ENCODE measurements at places on chromosomes 1 and 21. TPM values are rescaled to one million over a fixed set of nuclear protein-coding genes. Genes with fewer than 3 reads are reported as not detected.

- H3K4me1 ChIP-seq: peaks cover 25% of the 10 kb centered on the region
- H3K27ac ChIP-seq: no peak overlapping the region
- no peak for DNase-seq
- H3K4me3 ChIP-seq: no peak overlapping the region
- H3K27me3 ChIP-seq: no peaks in the 10 kb centered on the region
- no peaks in the 10 kb centered on the region for H3K36me3 ChIP-seq
These were observed 5.5 kb upstream of the PADI1 start for GRCh38 chr1:17199267-17200044.

DNA sequence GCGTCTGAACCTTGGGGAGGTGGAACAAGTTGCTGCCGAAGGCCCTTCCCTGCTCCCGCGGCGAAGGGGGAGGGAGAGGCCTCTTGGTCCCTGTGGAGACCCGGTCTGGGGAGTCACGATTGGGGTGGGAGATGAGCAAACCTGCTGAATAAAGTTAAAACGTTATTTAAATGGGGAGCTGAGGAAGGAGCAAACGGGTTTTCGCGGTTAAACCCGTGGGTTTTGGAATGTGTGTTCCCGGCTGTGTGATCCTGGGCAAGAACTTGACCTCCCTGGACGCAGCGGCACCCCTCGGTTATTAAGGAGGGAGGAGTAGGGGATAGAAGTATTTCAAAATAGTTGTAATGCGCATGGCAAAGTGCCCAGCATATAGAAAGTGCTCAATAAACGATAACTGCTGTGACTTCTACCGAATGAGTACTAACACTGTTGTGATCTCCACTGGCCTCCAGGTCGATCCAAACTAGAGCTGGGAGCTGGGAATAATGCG, 3.4 kb downstream of the FAM110D start:
- DNase-seq: no peak
- no peak overlapping the region for H3K27ac ChIP-seq
- peaks cover 26% of the 10 kb centered on the region for H3K4me1 ChIP-seq
- no peak overlapping the region for H3K4me3 ChIP-seq
- no peaks in the 10 kb centered on the region for H3K36me3 ChIP-seq

GRCh38 chr1:1321477-1321876, 3.0 kb downstream of the INTS11 start:
- H3K36me3 ChIP-seq: peaks cover 42% of the 10 kb centered on the region
- H3K27ac ChIP-seq: no peak overlapping the region
- no peak for DNase-seq
- no peaks in the 10 kb centered on the region for H3K27me3 ChIP-seq
- no peak overlapping the region for H3K4me3 ChIP-seq
- H3K4me1 ChIP-seq: peaks cover 50% of the 10 kb centered on the region

DNA sequence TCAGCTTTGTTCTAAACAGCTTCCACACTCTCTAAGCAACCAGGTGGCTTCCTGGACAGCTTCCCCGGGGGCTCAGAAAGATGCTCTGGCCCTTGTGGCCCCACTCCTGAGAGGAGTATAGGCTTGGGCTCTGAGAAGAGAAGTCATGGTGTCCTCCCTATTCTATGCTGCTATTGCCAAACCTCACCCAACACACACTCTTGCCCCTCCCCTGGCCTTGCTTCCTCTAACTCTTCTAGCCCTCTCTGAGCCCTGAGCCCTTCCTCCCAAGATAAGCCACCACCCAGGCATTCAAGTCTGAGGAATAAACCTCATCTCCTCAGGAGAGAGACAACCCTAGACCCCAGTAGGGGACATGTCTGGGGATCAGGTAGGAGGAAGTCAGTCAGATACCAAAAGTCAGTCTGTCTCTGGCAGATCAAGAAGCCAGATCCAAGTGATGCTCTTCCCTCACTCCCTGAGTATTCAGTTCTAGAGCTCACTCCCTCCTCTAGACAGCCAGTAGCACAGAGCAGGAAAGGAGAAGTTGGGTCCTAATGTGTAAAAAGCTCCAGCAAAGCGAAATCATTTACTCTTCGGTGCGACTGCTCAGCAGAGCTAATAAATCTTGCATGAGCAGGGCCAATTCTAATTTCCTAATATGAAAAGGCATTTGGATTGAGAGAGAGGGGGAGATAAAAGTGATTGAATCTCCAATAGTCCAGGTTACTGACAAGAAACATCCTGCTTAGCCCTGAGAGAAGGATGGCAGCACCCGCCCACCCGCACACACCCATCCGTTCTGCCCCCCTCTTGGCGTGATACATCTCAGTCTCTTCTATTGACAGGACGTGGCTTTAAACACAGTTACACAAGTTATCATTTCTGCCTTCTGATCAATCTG, 50.5 kb downstream of the DMAP1 start:
- H3K4me1 ChIP-seq: peaks cover 8% of the 10 kb centered on the region
- no peak for DNase-seq
- H3K27ac ChIP-seq: no peak overlapping the region
- no peak overlapping the region for H3K4me3 ChIP-seq
- peaks cover 4% of the 10 kb centered on the region for H3K36me3 ChIP-seq

DNA sequence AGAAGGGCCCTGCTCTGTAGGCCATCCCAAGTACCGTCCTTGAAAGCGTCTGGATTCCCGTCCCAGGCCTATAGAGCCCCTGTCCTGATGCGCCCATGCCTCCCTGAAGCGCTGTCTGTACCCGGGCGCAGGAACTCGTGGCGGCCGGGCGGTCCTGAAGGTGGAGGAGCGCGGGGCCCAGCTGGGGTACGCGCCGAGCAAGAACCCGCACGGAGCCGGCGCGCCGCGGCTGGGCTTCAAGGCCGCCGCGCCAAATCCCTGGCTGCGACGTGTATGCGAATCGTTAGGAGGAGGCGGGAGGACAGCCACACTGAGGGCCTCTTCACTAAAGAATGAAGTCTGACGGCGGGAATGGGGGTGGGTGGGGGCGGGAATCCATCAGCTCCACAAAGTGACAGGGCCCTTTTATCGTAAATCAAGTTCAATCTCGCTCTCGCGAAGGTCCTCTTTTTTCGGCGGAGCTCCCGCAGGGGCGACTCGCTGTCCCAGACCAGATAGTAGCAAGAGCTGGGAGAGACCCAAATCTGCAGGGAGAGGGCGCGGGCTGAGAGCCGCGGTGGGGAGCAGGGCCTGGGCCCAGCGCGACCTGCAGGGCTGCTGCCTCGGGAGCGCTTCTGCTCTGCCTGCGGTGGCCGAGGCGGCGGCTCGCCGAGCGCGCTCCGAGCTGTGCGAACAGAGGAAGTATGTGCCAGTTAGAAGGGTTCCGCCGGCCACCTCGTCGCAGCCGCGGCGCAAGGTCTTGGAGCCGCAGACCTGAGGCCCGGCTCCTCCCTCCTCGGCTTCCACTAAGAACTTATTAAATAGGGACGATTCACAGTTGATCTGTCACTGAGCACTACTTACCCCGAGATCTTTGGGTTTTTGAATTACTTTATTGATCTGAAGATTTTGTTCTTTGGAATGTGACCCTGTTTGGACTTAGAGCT, 10.4 kb downstream of the BARHL2 start:
- no peak for DNase-seq
- H3K36me3 ChIP-seq: no peaks in the 10 kb centered on the region
- H3K4me3 ChIP-seq: no peak overlapping the region

GRCh38 chr1:145983960-145984830, 12.2 kb downstream of the TXNIP start:
- H3K36me3 ChIP-seq: no peaks in the 10 kb centered on the region
- peaks cover 92% of the 10 kb centered on the region for H3K4me1 ChIP-seq
- peak; percentile 40 for DNase-seq
- no peaks in the 10 kb centered on the region for H3K27me3 ChIP-seq

- H3K36me3 ChIP-seq: peaks cover 22% of the 10 kb centered on the region
- H3K27me3 ChIP-seq: no peaks in the 10 kb centered on the region
- no peak overlapping the region for H3K27ac ChIP-seq
These were observed 139.4 kb downstream of the RUNX1 start for GRCh38 chr21:34909492-34910292.

DNA sequence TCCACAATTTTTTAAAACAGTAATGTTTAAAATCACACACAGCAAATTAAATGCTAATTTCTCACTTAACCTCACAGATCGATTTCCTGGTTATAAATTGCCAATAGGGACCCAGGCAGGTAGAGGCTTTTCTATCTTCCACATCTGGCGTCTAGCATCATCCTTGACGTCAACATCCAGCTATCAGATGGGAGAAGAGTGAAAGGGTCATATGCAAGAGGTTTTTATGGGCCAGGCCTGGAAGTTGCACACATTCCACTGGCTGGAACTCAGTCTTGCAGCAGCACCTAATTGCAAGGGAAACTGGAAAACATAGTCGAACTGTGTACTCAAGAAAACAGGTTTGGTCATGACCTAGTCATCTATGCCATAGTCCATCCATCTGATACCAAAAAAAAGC, 6.0 kb upstream of the EEIG2 start:
- no peak overlapping the region for H3K4me3 ChIP-seq
- no peak for DNase-seq

GRCh38 chr1:220067269-220068204, 21.2 kb upstream of the EPRS1 start:
- no peak for DNase-seq
- no peak overlapping the region for H3K27ac ChIP-seq
- no peaks in the 10 kb centered on the region for H3K4me1 ChIP-seq
- H3K27me3 ChIP-seq: no peaks in the 10 kb centered on the region
- no peak overlapping the region for H3K4me3 ChIP-seq

- H3K36me3 ChIP-seq: no peaks in the 10 kb centered on the region
- no peak overlapping the region for H3K27ac ChIP-seq
- no peaks in the 10 kb centered on the region for H3K27me3 ChIP-seq
- H3K4me1 ChIP-seq: peaks cover 9% of the 10 kb centered on the region
- no peak for DNase-seq
These were observed 65.4 kb upstream of the LYST start for GRCh38 chr1:235932090-235932510.

- H3K36me3 ChIP-seq: no peaks in the 10 kb centered on the region
- H3K27me3 ChIP-seq: no peaks in the 10 kb centered on the region
- H3K4me3 ChIP-seq: no peak overlapping the region
These were observed 64.9 kb downstream of the RGS13 start for GRCh38 chr1:192700834-192701271.

DNA sequence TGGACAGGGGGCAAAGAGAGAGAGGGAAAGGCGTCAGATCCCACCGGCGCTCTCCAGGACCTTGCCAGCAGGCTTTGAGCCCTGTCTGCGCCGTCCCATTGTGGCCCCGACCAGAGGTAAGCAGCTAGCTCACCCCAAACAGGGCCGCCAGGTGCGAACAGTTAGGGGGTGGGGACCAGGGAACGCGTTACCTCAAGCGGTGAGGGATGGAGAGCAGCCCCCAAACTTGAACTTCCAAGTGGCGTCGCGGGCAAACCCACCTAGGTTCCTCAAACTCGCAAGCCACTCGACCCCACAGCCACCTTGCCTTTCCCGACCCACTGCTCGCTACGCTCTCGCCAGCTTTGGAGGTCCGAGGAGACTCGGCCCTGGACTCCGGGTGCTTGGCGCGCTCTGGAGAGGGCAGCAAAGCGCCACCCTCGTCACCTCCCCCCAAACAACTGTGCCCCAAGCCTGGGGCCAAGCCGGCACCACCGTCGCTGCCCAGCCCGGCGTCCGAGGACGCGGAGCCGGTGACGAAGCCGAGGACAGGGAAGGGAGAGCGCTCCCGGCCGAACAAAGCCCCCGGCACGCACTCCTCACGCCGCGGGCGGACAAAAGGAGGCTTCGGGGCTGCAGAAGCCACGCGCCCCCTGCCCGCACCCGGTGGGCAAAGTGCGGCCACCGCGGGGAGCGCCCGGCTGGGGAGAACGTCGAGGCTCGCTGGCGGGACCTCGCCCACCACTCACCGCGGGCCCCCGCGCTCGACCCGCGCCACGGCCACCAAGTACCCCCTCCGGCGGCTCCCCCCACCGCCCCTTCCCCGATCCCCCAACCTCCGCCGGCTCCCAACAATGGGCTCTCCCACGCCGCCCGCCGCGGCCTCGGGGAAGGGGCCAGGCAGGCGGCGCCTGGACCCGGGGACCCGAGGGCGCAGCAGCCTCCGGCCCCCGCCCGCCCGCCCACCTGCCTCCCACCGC, 976 bp downstream of the SSBP3 start:
- H3K27me3 ChIP-seq: no peaks in the 10 kb centered on the region
- peaks cover 72% of the 10 kb centered on the region for H3K4me1 ChIP-seq
- H3K36me3 ChIP-seq: peaks cover 30% of the 10 kb centered on the region
- H3K4me3 ChIP-seq: peak overlapping the region; percentile 74

DNA sequence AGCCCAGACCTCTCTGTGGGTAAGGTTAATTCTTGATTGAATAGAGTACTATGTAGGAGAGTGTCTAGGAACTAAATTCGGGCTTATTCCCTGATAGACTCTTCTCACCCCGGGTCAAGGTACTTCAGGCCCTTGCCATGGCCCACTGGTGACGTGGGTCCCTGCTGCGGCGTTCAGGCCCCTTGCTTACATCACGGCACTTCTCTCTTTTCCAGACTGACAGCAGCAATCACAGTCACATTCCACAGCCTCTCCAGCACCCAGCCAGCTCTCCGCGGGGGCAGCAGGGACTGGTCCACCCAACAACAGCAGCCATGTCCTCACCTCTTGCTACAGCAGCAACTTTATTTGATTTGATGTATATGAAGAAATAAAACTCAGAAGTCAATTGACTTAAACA, 401.2 kb upstream of the VAMP3 start:
- no peaks in the 10 kb centered on the region for H3K36me3 ChIP-seq
- no peak overlapping the region for H3K27ac ChIP-seq
- no peak overlapping the region for H3K4me3 ChIP-seq

DNA sequence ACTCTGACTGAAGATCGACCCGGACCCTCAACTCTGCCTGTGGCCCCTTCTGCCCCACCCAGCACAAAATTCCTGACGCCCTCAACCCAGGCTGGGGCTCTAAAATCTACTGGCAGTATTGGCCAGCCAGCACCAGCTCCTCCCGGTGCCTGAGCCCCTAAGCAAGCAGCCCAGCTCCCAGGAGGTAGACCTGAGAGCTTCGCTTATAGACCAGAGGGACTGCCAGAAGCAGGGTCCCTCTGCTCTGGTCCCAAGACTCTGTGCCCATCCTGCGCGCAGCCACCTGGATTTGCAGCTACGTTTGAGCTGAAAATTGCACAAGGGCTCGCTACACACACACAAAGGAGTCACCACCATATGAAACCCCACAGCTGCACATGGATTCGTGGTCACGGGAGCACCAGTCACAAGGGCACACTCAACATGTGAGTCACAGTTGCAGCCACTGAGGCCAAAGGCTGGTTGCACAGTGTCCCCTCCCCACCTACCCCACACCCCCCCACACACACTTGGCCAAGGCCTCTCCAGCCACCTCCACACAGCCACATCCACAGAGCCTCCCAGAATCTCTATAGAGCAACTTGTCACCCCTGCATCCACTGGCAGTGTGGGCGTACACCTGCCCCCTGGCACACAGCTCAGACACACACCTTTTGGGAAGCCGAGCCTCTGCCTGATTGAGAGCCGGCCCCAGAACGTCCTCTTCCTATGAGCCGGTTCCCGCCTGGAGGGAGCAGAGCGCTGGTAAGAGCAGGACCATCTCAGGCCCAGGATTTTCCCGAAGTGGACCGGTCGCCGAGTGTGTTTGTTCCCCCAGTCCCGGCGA, 1.1 kb upstream of the DMBX1 start:
- no peak for DNase-seq
- peaks cover 89% of the 10 kb centered on the region for H3K27me3 ChIP-seq
- peaks cover 22% of the 10 kb centered on the region for H3K4me1 ChIP-seq
- no peak overlapping the region for H3K27ac ChIP-seq
- H3K36me3 ChIP-seq: no peaks in the 10 kb centered on the region

Gene KLHDC9
- 0.41 TPM for total RNA-seq

Gene S100A1
- total RNA-seq: not detected

Gene SH2D1B
- not detected for total RNA-seq

Gene ANKRD35
- total RNA-seq: not detected

Gene DISP3
- 0.56 TPM for total RNA-seq

Gene LCE2B
- total RNA-seq: not detected

Gene NMNAT2
- not detected for total RNA-seq

Gene NOS1AP
- not detected for total RNA-seq
